Hair follicle dermal papilla cell (primary cell): ENCODE measurements at places on chromosomes 12 and 14. TPM values are rescaled to one million over a fixed set of nuclear protein-coding genes. Genes with fewer than 3 reads are reported as not detected.

The SIRT4 gene
- 0.65 and 0.85 TPM in 2 replicates for total RNA-seq

The CCDC60 gene
- not detected in 2 replicates for total RNA-seq

The TMEM229B gene
- 1.6 and 1.8 TPM in 2 replicates for total RNA-seq

The KRT74 gene
- not detected in 2 replicates for total RNA-seq

The KCTD10 gene
- total RNA-seq = 212 and 215 TPM in 2 replicates

The DAZAP2 gene
- 137 and 144 TPM in 2 replicates for total RNA-seq

The TSPAN19 gene
- total RNA-seq = not detected in 2 replicates
